ENCODE measurements at places on chromosomes 1 and 21. TPM values are rescaled to one million over a fixed set of nuclear protein-coding genes. Genes with fewer than 3 reads are reported as not detected.

Gene MARCKSL1
- 16.1 TPM for total RNA-seq

GRCh38 chr1:177770096-177770495 is 199.8 kb downstream of the SEC16B start:
- no peak for DNase-seq

DNA sequence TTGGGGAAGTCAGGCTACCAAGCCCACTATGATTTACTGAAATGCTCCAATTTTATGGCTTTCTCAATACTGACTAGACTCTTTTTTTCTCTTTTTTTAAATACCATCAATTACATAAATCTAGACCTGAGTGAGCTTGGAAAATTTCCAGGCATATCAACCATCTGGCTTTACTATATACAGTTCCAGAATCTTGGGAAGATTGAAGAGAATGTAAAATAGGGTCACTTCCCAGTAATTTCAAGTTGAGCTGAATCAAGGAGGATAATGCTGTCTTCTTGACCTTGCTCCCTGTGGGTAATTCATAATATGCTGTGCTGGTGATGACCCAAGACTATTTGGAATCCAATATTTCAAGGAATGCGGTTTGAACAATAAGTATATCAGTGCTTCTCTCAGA is 108.1 kb downstream of the MAP3K21 start:
- no peak for DNase-seq

Gene TESK2
- 1.5 TPM for total RNA-seq

Gene OR10J1
- not detected for total RNA-seq

DNA sequence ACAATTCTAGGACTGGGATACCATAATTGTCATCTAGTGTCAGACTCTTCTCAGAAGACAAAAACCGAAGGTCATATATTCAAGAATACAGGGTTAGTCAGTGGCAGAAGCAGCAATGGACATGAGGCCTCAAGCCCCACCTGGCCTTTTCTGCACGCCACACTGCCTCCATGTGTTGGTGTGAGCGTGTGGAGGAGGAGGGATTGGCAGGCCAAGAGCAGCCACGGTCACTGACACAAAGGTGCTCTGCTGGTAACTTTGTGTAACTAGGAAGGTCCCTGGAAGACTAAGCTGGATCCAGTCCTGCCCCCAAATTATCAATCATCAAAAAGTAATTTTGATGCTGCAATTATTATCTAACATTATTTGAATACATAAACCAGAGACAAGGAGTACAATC is 34.9 kb downstream of the HSF2BP start:
- no peak for DNase-seq

DNA sequence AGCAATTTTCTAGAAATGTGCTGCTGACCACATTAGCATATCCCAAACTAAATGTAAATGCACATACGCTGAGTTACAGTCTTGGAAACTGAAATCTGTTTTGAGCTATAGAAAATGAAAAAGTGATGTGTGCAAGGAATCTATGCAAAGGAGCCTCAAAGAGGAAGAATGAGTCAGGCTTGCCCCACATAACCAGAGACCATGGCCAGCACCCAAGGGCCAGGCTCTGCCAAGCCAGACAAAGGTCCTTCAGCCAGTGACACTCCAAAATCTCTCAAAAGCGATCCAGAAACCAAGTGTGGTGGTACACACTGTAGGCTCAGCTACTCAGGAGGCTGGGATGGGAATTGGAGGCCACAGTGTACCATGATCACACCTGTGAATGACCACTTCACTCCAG is 195.2 kb downstream of the TOMM20 start:
- DNase-seq = peak; percentile 81

GRCh38 chr1:54124472-54124871 is 28.3 kb downstream of the CDCP2 start:
- DNase-seq = peak; percentile 33

Gene PIGC
- total RNA-seq = 12.7 TPM

- DNase-seq = no peak
These were observed 10.3 kb downstream of the PRRX1 start for GRCh38 chr1:170674239-170674638.

DNA sequence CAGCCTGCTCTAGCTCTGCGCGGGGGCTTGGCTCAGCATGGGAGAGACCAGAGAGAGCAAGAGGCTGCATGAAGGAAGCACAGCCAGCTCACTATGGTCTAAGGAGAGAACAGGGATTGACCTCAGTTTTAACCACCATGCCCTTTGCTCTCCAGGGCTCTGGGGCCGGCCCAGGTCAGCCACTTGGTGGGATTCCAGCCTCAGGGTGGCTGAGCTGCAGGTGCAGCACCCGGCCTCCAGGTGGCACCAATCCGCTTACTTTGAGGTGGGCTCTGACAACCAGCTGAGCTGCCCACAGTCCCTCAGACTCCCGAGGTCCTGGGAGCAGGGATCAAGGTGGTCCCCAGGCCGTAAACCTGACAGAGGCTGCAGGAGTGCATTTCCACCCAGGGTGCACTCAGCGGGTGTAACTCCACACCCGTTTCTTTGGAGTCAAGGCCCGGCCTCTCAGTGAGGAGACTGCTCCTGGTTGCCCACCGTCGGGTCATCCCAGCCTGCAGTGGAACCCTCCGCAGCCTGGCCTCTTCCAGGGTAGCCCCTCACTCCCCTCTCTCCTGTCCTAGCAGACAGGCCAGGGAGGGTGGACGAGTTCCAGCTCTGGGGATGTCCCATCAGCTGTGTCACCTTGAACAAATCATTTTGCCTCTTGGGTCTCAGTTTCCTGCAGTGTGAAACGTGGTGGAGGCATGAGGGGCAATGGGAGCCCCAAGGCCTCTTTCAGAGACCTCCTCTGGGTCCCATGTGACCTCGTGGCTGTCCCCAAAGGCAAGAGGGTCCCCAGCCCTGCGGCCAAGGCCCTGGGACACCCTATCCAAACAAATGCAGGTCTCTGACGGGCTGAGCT is 607 bp upstream of the LGR6 start:
- peak; percentile 76 for DNase-seq

Gene MX2
- total RNA-seq = 4.2 TPM

DNA sequence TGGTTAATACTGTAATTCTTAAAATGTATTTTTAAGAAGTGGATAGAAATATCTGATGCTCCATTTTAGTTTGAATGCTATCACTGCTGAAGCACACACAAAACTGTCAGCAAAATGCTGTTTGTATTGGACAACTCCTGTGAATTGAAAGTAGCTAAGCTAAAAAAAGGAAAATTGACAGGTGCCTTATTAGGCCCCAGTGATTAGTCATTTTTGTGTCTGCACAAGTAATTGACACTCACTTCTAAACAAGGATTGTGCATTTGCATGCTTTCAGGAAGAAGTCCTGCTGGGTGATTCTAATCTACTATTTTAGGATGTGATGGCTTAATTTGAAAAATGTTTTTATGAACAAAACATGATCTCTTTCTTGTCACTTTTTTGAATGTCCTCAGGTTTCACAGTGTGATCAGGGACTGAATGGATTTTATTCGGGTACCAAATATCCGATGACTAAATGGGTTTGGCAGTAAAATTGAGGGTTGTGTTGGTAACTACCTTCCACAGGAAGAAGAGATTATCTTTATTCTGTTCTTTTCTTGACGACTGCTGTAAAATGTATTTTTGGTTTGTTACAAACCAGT is 13.0 kb upstream of the MAP3K7CL start:
- no peak for DNase-seq

Gene VWA5B1
- 0.13 TPM for total RNA-seq

- peak; percentile 39 for DNase-seq
These were observed 20.7 kb downstream of the RIPK4 start for GRCh38 chr21:41745971-41746743.

Gene SETSIP
- not detected for total RNA-seq

- peak; percentile 34 for DNase-seq
These were observed 112.4 kb downstream of the WDR4 start for GRCh38 chr21:42766739-42767560.

Gene LYPD8
- not detected for total RNA-seq

- DNase-seq = peak; percentile 90
These were observed 14.0 kb upstream of the THEMIS2 start for GRCh38 chr1:27858072-27858948.

- no peak for DNase-seq
These were observed 11.7 kb upstream of the IL24 start for GRCh38 chr1:206885341-206886060.

Gene SPATA45
- not detected for total RNA-seq
